Anterior cingulate cortex (tissue), 58 donors: ENCODE measurements at places on chromosomes 13 and 19.

DNA sequence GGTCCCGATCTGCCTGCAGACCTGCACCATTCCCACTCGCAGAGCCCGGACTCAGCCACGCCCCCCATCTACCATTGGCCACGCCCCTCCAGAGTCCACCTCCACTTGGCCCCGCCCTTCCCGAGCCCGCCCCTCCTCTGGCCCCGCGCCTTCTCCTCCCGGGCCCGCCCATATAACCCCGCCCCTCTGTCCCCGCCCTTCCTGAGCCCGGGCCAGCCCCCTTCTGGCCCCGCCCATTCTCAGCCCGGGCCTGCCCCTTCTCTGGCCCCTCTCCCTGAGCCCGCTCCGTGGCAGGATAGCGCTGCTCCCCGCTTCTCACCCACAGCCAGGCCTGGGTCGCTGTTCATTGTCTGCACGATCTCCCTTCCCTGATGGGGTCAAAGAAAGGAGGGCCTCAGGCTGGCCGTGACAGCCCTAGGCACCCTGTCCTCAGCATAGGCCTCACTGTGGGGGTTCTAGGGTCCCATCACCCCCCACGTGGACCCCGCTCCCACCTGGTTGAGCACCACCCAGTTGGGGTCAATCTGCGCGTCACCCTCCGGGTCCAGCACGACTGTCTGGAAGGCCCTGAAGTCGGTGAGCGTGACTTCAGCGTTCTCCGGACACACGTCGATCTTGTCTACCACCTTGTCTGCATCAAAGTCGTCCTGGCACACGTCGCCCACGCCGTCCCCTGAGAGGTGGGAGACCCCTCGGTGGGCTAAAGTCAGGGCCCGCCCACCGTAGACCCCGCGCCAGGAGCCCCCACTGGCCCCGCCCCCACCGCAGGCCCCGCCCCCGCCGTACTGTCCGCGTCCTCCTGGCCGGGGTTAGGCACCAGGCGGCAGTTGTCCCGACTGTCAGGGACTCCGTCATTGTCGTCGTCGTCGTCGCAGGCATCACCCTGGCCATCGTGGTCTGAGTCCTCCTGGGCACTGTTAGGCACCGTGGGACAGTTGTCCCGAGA, 5.7 kb downstream of the COMP start:
- no peak for DNase-seq

DNA sequence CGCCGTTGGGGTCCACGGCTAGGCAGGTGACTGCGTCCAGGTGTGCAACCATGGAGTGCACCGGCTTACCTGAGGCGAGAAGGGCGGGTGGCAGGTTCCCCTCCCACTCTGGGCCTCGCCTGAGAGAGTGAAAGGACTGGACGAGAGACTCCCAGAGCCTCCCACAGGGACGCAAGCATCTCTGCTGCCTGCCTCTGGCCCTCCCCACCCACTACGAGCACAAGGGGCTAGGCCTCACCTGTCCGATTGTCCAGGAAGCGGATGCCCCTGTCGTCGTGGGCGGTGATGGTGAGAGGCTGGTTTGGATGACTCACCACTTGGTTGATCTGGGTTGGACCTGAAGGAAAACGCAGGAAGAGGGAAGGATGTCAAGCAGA, 5.1 kb upstream of the PRKD2 start:
- no peak for DNase-seq

- DNase-seq, result no peak
These were observed 507.8 kb downstream of the TBC1D4 start for GRCh38 chr13:74973935-74974879.

- no peak for DNase-seq
These were observed 11.5 kb downstream of the CIB3 start for GRCh38 chr19:16161840-16162239.

DNA sequence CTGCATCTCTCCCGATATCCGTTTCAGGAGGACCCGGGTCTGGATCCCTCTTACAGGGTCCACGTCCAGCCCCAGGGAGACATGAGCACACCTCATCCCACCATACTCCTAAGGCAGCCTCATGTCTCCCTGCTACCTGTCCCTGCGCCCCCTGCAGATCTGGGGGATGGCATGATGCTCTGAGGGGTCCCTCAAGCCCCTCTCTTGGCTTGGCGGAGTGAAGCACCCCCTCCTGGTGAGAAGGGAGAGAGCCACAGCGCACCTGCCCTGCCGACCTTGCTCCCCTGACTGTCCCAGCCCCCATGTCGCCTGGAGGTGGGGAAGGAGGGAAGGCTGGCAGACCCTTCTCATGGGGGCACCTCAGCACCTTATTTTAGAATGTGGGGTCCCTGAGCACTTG, 21.5 kb upstream of the ARHGEF7 start:
- DNase-seq, result no peak

GRCh38 chr13:105518086-105518485, 1017.4 kb downstream of the EFNB2 start:
- DNase-seq, result no peak

- no peak for DNase-seq
These were observed 703 bp downstream of the NEK3 start for GRCh38 chr13:52158629-52159158.

DNA sequence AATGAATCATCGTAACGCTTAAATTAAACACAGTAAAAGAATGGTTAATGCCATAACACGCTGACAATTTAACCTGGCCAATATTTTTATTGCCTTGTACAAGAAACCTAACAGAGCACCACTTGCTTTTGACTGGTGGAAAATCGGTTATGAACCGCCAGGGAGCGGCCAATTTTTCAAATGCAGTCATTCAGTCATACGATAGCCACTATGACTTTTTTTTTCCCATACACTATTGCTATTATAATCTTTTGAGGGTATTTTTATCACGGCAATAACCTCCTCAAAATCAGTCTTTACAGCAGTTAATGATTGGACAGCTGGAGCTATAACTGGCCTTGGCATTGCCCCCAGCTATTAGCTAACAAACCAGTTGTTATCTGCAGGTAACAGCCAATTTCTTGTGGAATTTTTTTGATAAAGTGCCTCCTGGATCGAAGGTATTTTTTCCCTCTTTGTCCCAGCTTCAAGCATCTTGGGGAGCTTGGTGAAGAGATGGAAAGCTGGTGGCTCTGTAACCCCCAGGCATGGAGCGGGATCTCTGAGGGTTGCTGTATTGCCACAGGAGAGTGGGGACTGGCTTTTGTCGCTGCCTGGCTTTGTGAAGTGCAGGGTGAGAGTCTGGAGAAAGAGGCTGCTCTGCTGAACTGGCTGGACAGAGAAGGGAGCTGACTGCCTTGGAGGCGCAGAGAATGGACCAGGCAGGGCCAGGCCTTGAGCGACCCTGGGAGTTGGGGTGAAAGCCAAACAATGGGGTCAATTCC, 198.4 kb upstream of the ZNF536 start:
- DNase-seq, result no peak

DNA sequence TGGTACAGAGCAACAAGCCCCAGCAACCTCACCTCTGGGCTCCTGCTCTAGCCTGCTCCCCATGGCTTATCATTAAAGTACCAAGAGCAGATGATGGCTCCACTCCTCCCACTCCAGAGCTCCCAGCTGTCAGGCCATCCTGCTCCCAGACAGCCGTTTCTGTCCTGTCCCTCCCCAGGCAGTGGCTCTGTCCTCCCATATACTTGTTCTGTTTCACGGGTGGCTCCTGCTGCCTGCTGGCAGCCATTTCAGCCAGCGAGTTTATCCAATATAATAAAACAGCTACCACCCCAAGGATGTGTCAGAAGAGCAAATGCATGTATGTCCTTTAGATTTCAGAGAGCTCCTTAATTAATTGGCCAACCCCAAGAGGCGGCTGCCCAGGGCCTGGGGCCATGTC, 79.4 kb upstream of the VSTM2B start:
- no peak for DNase-seq

- no peak for DNase-seq
These were observed 453.2 kb upstream of the ATXN8OS start for GRCh38 chr13:69654392-69654791.

- DNase-seq, result no peak
These were observed 645.4 kb upstream of the MIR17HG start for GRCh38 chr13:90702050-90702449.

- DNase-seq, result no peak
These were observed 462.9 kb downstream of the ITGBL1 start for GRCh38 chr13:101915331-101915730.

DNA sequence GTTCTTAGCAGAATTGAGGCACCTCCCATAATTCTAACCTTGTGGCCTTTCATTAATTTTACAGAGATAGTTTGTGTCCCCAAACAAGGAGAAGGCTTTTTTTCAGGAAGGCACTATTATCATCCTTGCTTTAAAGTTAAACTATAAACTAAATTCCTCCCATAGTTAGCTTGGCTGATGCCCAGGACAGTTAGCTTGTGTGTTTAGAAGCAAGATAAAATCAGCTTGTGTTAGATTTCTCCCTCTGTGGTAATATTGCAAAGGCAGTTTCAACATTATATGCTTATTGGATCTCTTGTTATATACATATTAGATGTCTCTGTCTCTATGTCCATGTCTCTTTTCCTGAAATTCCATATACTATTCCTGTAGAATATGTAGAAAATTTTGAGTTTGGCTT, 342.7 kb downstream of the TBC1D4 start:
- DNase-seq, result no peak

DNA sequence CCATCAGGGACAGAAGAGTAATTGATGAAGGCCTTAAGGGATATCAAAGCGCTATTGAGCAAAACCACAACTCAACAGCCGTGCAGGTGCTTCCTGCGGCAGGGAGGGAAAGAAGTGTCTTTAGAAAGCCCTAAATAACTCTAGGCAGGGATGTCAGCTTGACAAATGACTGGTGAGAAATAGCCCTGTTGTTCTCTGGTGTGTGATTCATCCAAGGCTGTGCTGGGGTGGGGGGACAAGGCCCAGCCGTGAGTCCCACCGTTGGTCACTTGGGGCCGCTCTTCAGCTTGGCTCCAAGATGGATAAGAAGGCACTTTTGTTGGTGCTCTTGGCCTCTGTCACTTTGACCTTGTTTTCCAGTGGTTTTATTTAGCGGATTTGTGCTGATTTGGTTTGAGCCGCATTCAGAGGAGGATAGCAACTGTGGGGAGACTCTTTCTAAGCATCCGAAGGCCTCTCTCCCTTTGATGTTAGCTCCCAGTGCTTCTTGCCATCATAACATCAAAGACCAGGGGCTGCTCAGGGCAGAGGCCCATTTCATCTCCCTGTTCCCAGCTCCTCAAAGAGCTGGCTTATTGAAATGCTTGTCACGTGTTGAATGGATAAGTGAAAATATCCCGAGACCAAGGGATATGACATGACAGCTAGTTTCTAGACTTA, 130.3 kb upstream of the SERP2 start:
- DNase-seq, result no peak

- DNase-seq, result no peak
These were observed 32.6 kb upstream of the IGFL4 start for GRCh38 chr19:46073268-46073922.

DNA sequence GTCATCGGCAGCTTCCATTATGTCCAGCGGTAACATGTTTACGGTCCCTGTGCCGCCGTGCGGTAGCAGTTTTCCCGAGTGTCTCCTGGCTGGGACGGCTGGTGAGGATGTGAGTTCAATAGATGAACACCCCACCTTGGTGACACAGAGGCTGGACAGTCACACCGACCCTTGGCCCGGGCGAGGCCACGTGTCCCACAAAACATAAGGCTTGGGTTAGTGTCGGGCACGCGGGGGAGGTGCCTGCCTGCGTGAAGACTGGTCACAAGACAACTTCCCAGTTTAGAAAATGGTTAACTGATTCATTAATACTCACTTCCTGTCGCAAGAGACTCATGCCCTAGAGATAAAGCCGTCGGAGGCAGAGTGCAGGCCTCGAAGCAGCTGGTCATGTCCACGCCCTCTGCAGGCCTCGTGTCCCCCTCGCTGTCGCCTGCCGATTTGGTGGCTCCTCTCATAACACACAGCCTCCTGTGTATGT, 17.2 kb downstream of the RASA3 start:
- DNase-seq, result no peak

DNA sequence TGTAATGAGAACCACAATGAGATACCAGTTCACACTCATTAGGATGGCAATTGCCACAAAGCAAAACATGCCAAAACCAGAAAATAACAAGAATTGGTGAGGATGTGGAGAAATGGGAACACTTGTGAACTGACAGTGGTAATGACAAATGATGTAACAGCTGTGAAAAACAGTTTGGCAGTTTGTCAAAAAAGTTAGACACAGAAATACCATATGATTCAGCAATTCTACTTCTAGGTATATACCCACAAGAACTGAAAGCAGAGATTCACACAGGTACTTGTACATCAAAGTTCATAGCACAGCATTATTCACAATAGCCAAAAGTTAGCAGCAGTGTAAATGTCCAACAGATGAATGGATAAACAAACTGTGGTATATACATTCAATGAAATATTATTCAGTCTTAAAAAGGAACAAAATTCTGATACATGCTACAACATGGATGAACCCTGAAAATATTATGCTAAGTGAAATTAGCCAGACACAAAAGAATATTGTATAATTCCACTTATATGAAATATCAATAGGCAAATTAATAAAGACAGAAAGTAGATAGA, 96.5 kb downstream of the UGGT2 start:
- no peak for DNase-seq

DNA sequence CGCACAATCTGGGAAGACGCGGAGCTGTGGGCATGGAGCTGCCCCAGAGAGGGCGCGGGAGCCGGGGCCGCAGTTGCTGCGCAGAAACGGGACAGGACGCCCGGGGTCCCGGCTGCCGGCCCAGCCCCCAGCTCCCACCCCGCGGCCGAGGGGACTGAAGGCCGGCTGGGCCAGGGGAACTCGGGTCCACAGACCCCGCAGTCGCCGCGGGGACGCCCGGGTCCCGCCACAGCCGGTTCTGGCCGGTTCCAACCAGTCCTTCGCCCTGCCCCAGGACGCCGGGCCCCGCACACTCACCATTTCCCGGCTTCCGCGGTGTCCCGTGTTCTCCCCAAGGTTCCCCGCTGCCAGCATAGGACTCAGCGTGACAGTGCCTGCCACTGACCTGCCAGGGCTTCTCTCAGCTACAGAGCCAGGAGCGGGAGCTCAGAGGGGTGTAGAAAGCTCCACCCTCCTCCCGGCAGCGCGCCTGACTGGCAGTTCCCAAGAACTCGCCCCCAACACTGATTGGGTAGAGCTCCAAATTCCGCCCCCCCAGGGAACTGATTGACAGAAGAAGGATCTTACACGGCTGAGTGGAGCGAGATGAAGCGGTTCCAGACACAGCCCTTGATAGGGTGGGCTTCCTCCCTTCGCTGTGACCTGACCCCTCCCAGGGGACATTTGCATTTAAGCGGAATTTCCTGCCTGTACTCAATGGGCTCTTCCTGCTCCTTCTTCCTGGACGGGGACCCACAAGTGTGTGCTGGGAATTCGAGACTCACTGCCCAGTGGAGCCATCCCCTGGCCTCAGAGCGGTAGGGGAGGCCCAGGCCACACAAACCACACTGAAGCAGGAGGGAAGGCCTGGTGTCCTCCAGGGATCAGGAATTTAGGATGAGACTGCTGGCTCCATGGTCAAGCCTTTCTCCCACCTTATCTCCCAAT, at the start of gene ZNF442:
ZNF442 (minus strand) TSS at position 448 of the 927 bp plus-strand sequence. CDS start 2,052 bp downstream, outside the sequence.
- DNase-seq, result peak; percentile 97

GRCh38 chr13:36764957-36765356, 54.1 kb upstream of the RFXAP start:
- DNase-seq, result no peak

- DNase-seq, result no peak
These were observed 415.9 kb downstream of the SLITRK6 start for GRCh38 chr13:85383291-85383690.

GRCh38 chr19:39014037-39014436, 18.3 kb downstream of the FBXO27 start:
- DNase-seq, result no peak

- no peak for DNase-seq
These were observed 36.4 kb downstream of the EPS15L1 start for GRCh38 chr19:16435238-16435917.

GRCh38 chr19:1252821-1253513, 4.6 kb downstream of the MIDN start:
- DNase-seq, result peak; percentile 84

- no peak for DNase-seq
These were observed 11.6 kb upstream of the MZF1 start for GRCh38 chr19:58584498-58585441.
